ENCODE measurements at places on chromosomes 13 and 19.
A peak's percentile ranks its signal among the peaks of the same experiment; 100 is the strongest.

- DNase-seq: no peak
Observed at GRCh38 chr13:96744367-96745331, 249.6 kb downstream of the OXGR1 start.

DNA sequence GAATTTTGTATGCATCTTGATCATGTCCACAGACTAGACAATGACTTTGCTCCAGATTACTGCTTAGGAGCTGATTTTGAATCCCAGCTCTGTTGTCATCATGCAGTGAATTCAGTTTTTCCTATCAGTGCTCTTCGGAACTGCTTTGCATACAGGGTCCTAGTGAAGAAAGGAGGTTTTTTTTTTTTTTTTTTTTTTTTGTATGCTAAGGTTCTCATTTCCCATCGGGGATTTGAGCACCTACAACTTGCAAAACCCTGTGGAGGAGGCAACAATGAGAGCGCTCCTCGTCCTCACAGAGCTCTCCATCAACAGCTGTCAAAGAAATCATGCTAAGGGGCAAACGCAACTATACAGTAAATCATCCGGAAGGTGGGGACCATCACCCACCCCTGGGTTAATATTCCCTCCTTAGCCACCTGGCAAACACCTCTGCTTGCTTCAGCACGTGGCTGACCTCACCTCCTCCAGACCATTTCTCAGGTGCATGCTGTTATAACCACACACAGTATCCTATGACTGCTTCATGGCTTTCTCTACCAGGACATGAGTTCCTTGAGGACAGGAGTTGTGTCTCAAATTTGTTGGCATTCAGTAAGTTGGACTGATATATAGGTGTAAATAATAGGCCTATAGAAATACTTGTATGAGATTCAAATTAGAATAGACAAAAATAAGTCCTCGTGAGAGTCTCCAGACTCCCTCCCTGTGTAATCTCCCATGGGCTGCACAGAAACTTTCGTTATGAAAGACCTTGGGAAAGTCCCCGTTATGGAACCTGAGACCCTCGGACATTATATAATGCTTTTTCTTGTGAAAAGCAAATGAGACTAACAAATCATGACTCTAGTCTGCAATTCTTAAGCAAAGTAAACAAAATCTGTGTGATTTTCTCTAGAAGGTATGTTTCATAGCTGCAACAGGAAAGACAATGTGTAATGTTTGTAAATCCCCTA is 113.8 kb downstream of the KATNAL1 start:
- DNase-seq: no peak

DNA sequence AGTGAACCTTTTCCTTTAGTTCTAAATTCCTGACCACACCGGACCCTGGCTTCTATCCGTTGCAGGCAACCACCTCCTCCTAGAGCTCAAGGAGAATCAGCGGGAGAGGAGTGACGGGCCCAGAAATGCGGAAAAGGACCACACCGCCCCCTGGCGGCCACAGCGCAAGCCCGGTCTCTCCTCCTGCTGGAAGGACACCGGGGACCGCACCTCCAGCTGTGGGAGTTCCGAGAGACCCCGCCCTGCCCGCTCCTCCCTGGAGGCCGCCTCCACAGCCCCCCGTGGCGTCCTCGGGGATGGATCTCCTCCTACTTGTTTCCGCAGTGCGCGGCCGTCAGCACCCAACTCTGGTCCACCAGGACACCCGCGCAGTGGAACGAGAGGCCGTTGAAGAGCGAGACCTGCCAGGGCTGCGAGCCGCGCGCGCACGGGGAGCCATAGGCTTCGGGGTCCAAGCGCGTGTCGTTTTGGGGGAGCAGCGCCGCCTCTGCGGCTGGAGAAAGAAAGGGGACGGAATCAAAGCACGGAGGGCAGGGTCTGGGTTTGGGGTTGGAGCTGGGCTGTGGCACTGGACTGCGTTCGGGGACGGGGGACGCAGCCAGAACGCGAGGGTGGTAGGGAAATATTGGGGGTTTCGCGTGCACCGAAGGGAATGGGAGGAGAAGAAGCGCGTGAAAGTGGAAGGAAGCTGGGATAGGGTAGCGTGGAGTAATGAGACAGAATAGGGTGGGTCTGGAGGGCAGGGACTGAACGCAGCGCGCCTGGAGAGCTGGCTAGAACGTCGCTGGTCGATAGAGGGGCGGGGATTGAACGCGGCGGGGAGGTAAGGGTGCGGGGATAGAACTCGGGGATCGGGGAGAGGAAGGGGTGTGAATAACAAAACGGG is 2.5 kb downstream of the KLK10 start:
- DNase-seq: peak; percentile 36

DNA sequence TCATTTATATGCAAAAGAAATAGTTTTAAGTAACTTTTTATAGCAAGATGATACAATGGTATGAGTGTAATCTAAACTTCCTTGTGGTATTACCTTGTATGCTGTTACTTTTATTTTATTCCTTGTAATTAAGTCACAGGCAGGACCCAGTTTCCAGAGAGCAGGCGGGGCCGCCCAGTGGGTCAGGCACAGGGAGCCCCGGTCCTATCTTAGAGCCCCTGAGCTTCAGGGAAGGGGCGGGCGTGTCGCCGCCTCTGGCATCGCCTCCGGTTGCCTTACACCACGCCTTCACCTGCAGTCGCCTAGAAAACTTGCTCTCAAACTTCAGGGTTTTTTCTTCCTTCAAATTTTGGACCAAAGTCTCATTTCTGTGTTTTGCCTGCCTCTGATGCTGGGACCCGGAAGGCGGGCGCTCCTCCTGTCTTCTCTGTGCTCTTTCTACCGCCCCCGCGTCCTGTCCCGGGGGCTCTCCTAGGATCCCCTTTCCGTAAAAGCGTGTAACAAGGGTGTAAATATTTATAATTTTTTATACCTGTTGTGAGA is 10.2 kb downstream of the PLPPR3 start:
- DNase-seq: no peak

GRCh38 chr13:74104661-74105275 is 29.4 kb downstream of the KLF12 start:
- no peak for DNase-seq

- DNase-seq: no peak
Observed at GRCh38 chr13:46004491-46004890, 48.1 kb downstream of the ZC3H13 start.

DNA sequence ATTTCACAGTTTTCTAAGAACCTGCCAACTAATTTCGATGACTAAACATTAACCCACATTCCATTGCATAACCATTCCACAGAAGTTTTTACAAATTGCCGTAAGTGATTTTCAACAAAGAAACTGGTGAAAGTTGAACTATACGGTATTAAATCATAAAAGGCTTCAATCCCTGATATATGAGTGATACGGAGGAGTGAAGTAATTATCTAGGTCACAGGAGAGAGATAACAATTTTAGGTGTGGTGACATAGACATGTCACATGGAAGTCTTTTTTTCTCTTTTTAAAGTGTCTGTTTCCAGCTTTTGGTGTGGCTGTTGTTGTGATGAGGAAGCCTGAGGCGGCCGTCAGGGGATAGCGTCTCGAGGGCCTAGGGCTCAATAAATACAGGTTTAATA is 29.4 kb downstream of the TBC1D4 start:
- no peak for DNase-seq

DNA sequence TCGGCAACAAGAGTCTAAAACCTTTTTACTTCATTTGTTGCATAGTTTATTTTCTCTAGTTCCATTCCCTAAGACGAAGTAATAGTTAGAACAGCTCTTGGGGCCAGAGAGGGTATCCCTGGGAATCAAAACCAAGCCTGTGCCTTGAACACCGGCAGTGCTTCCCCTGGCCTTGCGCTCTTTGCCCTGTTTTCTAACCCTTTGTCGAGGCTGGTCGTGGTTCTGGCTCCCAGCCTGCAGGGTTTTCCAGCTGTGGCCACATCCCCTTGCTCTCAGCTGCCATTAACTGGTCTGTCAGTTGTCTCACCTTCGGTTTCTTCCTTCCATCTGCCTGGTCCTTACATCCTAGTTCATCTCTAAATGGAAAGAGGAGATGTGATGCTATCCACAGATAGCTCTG is 61.0 kb downstream of the HSPH1 start:
- DNase-seq: no peak

- no peak for DNase-seq
Observed at GRCh38 chr13:92900446-92900845, 326.2 kb upstream of the GPC6 start.

DNA sequence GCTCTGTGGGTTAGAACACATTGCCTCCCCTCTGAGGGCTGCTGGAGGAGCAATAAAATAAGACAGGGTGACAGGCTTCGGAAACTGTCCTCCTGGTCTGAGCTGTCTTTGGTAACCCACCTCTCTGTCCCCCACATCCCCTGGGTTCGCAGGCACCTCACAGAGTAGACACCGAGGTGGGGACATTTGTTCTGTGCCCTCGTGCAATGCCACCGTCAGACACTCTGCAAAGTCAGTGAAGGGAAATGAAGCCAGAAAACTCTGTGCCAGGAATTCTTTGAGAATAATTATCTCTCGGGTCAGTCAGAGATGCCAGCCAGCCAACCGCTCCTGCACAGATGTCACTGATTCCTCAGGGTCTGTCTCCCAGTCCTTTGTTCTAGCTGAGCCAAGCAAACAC is 493.6 kb downstream of the FOXO1 start:
- no peak for DNase-seq

GRCh38 chr13:99277629-99278028 is 19.4 kb upstream of the GPR18 start:
- DNase-seq: no peak

GRCh38 chr13:97430296-97430695 is 3.7 kb upstream of the RAP2A start:
- no peak for DNase-seq

DNA sequence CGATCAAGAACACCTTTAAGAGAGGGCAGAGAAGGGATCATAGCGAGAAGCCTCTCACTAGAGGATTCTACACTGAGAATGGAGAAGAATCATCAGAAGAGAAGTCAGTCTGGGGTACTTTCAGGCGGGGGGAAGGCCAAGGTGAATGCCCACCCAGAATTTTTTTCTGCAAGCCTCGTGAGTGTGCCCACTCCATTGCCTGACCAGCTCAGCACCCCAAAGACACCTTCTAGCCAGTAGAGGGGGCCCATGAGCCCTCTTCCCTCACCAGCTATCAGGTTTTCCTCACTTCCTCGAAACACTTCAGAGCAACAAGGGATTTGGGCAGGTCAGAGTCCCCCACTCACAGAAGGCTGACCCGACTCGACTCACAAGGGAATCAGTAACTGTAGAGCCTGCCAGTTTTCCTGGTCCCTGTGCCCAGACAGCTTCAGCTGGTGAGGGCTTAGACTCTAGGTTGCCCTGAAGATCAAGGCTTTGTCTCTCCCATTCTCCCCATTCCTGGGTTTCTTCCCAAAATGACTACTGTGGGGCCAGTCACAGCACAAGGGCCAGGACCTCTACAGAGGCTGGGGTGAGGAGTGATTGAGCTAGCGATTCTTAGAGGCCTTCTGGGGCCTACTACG is 18.4 kb downstream of the NLRP13 start:
- DNase-seq: no peak

- no peak for DNase-seq
Observed at GRCh38 chr19:584240-585001, 5.3 kb upstream of the HCN2 start.

DNA sequence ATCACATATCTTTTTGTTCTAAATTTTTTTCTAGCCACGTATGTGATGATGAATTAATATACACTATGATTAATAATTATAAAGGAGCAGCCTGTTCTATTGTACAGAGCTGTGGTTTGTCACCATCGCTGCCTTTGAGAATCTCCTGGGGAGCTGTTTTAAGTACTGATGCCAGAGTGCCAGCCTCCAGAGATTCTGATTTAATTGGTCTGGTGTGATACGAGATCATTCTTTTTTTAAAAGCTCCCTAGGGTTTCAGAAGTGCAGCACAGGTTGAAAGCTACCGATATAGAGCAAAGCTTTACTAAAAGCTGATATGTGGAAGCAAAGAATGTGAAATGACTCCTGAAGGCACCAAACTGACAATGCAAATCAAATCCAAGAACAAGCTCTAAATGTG is 314.7 kb downstream of the ITGBL1 start:
- no peak for DNase-seq

DNA sequence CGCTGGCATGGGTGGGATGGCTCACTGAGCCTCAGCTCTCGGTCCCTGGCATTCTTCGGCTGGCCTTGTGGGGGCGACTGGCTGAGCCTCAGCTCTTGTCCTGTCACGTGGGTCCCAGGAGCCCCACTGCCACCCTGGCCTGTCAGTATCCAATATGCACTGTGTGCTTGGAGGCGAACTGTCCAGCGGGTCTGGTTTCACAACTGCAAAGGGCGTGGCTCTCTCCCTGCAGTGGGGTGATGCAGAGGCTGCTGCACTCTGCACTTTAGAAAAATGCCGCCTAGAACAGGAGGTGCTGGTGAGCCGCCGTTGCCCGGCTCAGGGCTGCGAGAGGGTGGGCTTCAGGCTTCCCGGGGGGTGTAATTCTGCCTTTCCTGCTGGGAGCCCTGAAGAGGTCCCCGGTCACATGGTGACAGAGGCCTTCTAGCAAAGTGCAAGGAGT is 17.0 kb upstream of the TMEM255B start:
- DNase-seq: no peak

GRCh38 chr13:58597552-58597951 is 966.0 kb downstream of the PCDH17 start:
- DNase-seq: no peak

DNA sequence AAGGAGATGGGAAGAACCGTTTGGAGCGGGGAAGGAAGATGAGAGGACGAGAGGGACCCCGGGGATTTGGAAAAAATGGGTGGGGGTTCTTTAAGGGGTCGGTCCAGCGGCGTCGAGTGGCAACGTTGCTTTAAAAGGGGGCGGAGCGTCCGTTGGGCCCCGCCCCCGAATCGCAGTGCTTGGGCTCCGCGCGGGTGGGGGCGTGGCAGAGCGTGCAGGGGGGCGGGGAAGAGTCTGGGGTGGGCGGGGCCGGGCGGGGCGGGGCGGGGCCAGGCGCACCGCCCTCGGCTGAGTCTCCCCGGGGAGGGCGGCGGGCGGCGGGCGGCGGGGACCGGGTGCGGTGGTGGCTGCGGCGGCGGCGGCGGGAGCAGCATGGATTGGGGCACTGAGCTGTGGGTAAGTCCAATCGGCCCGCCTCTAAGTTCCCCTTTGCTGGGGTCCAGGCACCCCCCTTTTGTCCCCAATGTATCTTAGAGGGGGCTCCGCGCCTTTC is at the start of gene TRIP10:
TSS of gene TRIP10 (plus strand) at position 291 of the 493 bp plus-strand sequence. CDS start at position 373, 82 bp downstream.
- peak; percentile 85 for DNase-seq

GRCh38 chr13:71727042-71727441 is 140.0 kb downstream of the DACH1 start:
- DNase-seq: no peak

DNA sequence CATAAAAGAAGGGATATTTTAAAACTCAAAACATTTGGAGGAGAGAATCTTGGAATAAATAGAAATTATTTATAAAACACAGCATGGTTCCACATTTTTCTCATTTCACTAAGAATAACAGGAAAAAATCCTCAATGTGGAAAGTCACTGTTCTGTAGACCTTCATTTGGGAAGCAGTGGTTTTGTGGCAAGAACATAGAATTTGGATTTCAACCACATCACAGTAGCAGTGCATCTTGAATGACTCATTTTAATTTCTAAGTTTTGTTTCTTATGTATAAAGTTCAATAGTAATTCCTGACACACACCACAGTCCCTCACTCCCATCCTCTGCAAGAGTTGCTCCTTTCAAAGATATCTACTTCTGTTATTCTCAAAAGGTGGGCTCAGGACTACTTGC is 264.0 kb downstream of the ENOX1 start:
- no peak for DNase-seq

GRCh38 chr19:40605216-40605971 is 4.2 kb downstream of the LTBP4 start:
- no peak for DNase-seq

- DNase-seq: no peak
Observed at GRCh38 chr13:100428986-100429385, 159.6 kb downstream of the GGACT start.
